ENCODE measurements at places on chromosomes 7 and 10. TPM values are rescaled to one million over a fixed set of nuclear protein-coding genes. Genes with fewer than 3 reads are reported as not detected.

Gene DGKB
- 2.9 TPM for total RNA-seq

Gene APBB1IP
- 9.5 TPM for total RNA-seq

Gene PPP1R17
- not detected for total RNA-seq

Gene STEAP2
- total RNA-seq: 14.6 TPM

Gene PDCD11
- 25.1 TPM for total RNA-seq

Gene ERVW-1
- 0.20 TPM for total RNA-seq

Gene KLHL7
- 30.7 TPM for total RNA-seq

Gene CALHM1
- total RNA-seq: not detected

Gene EVX1
- total RNA-seq: not detected

Gene SPDYE18
- 0.59 TPM for total RNA-seq

DNA sequence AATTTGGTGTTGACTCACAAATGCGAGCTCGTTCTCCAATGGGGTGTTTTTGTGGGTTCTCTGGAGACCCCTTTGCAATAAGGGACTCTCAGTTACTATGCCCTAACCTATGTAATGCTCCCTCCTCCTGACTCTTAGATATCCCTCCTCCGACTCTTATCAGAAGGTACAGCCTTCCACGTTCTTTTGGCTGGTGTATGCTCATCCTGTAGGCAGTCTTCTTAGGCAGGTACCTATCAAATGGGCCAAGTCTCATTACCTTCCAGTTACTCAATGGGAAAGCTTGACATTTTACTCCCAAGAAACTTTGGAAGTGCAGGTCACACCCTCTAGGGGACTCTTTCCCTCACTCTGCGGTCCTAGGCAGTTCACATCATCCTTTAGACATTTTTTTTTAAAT lies 32.6 kb downstream of the SLC26A5 start:
- DNase-seq: no peak

GRCh38 chr10:62853710-62854109 lies 37.5 kb upstream of the EGR2 start:
- no peak for DNase-seq

- no peak for DNase-seq
Measured at GRCh38 chr7:129110258-129110981, 34.1 kb upstream of the TSPAN33 start.

DNA sequence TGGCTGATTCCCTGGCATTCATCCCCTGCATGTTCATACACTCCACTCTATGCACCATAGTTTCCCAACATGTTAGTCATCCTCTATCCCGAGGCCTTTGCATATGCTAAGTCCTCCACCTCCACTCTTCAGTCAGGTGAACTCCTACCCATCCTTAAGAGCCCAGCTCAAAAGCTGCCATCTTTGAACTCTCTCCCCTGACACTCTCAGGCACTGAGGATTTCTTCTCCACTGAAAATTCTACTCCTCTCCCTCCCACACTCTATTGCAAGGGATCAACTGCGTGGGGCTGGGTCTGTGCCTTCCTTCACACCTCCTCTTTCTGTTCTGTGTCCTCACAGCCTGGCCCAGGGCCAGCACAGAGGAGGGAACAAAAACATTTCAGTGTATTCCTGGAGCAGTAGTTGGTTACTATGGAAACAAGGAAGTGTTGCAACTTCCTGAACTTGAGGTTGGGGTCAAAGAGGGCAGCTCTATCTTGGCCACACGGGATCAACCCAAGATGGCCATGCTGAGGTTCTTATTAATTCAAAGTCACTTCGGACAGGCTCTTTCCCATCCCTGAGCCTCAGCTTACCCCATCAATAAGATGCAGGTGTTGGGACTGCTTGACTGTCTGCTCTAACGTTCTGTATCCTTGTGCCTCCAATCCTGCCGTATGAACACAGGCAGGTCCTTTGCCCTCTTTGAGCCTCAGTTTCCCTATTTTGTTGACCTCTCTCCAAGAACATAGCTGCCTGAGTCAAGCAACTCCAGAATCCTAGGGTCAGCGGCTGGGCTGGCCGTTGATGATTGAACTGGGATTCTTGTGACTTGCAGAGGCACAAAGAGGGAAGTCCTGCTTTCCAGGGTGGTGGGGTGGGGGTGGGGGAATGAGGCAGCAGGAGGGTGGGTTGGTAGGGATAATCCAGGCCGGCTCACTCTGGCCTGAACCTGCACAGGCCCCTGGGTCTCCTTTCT lies 15.5 kb downstream of the ZMIZ1 start:
- peak; percentile 46 for DNase-seq

DNA sequence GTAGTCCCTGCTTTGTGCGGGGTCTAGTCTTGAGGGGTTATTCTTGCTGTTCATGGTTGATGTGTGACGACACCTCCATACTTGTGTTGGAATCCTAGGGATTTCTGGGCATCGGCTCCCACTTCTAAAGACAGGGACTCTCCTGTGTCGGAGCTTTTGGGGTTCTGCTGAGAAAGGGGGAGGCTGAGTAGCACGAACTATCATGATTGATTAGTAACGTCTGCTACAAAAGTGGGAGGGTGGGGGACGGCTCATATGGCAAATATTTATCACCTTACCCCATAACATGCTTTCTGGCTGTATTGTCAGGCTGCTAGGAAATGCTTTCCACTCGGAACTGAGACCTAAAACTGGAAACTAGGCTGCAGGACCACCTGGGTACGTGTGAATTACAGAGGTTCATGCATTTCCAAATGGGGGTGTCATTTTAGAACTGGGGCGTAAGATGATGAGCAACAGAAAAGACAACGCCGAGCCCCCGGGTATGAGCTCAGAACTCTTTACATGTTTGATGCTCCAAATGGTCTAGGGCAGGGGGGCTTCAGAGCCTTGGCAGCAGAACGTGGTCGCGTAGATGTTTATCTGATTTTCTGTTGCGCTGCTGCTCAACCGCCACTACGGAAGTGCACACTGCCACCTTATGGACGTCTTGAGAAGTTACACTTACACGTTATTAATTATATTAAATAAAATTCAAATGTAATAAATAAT lies 15.1 kb upstream of the NME8 start:
- DNase-seq: peak; percentile 29
